ENCODE measurements at places on chromosomes 3 and 15.

- no peak for DNase-seq
These were observed 316.2 kb downstream of the IL5RA start for GRCh38 chr3:2793987-2794386.

- DNase-seq = peak; percentile 56
These were observed 6.6 kb downstream of the B3GNT5 start for GRCh38 chr3:183259621-183260020.

DNA sequence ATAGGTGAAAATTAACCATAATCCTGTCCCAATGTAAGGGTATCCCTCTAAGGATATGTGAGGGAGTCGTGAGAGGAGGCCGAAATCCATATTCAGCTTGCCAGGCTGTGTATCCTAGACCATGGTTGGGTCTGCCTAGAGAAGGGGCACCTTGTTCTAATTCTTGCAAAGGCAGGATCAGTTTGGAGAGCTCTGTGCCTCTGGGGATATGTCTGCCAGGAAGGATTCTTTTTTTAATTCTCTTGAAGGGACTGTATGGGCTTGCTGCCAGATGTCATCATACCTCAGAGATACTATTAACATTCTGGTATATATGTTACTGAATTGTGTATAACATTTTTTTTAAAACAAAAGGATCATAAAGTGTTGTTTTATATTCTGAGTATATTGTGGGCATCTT, 2.4 kb downstream of the ATP1B3 start:
- DNase-seq = peak; percentile 62

- no peak for DNase-seq
These were observed 38.2 kb upstream of the PLCL2 start for GRCh38 chr3:16846373-16847080.

DNA sequence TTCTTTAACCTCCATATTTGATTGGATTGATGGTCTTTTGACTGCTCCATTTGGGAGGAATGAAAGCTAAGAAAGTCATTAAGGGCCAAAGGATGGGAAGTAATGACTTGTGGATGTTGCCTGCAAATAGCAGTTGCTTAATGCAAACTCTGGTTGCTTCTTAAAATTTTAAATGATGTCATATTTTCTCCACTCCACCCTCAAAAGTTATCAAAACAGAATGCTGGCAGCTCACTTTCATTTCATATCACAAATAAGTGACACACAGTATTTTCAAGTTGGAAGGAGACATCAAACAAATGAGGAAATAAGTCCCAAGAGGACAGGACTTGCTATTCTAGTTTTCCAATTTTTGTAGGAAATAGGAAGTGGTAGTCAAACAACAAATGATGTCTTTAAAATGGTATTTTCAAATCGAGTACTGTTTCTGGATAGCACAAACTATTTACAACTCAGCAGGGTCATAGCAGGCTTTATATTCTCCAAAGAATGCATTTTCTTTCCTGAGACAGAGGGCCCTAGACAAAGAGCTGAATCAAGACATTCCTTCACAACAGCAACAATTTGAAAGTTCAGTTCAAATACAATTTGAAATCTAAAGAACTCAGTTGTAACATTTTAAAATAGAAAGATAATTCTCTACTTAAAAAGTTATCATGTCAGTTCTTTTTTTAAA, 165.1 kb upstream of the UBE2E1 start:
- DNase-seq = no peak

Data from fibroblast of mammary gland (primary cell).